ENCODE measurements at places on chromosomes 7 and 10. TPM values are rescaled to one million over a fixed set of nuclear protein-coding genes. Genes with fewer than 3 reads are reported as not detected.

The MTURN gene
- total RNA-seq = 3.3 TPM

The RNF32 gene
- 1.2 TPM for total RNA-seq

The WEE2 gene
- total RNA-seq = not detected

The AZGP1 gene
- total RNA-seq = not detected

The BAG3 gene
- 157 TPM for total RNA-seq

The CTTNBP2 gene
- total RNA-seq = 0.41 TPM

The LLCFC1 gene
- total RNA-seq = not detected

The LIPF gene
- not detected for total RNA-seq

The LRRTM3 gene
- not detected for total RNA-seq

The MGAM2 gene
- not detected for total RNA-seq

The SEMA3E gene
- total RNA-seq = 3.1 TPM

The NPC1L1 gene
- total RNA-seq = 0.06 TPM

The A1CF gene
- 0.07 TPM for total RNA-seq

The SPDYE2 gene
- total RNA-seq = not detected

The SEPTIN14 gene
- not detected for total RNA-seq

The UNCX gene
- total RNA-seq = 0.07 TPM

The COL26A1 gene
- total RNA-seq = 0.58 TPM

The BHLHA15 gene
- 0.66 TPM for total RNA-seq

The ZNF804B gene
- not detected for total RNA-seq

The VSTM4 gene
- 0.48 TPM for total RNA-seq

The OR6V1 gene
- not detected for total RNA-seq

The CNPY1 gene
- total RNA-seq = not detected

The FXYD4 gene
- total RNA-seq = not detected

The SVOPL gene
- total RNA-seq = not detected

The DPP6 gene
- total RNA-seq = not detected

The ADRB1 gene
- 0.54 TPM for total RNA-seq

The NT5C2 gene
- 78.7 TPM for total RNA-seq

The KIFBP gene
- total RNA-seq = 40.2 TPM

The MRLN gene
- total RNA-seq = not detected

The IFIT1B gene
- total RNA-seq = not detected

The CPN1 gene
- total RNA-seq = 0.16 TPM

The NRP1 gene
- 109 TPM for total RNA-seq

The PRLHR gene
- not detected for total RNA-seq

The FIGNL1 gene
- total RNA-seq = 20.3 TPM

The DDIT4 gene
- 153 TPM for total RNA-seq

The CYP2C9 gene
- not detected for total RNA-seq

The CFAP43 gene
- total RNA-seq = 0.21 TPM
